ENCODE measurements at places on chromosomes 7 and 10.

DNA sequence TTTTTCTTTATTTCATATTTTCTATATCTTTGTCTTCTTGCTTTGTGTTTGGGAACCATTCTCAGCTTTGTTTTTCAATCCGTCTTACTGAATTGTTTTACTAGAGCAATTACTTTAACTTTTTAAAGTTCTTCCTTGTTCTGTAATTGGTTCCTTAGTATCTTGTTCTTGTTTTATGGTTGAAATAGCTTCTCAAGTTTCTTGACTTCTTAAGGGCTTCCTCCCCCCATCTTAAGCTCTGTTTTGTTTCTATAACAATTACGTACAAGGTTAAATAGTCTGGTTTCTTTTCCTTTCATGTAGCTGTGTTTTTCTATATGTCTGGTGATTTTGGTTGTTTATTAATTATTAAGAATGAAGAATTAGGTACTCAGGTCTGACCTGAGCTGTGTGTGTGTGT lies 158.0 kb downstream of the SDHAF3 start:
- no peak for DNase-seq

DNA sequence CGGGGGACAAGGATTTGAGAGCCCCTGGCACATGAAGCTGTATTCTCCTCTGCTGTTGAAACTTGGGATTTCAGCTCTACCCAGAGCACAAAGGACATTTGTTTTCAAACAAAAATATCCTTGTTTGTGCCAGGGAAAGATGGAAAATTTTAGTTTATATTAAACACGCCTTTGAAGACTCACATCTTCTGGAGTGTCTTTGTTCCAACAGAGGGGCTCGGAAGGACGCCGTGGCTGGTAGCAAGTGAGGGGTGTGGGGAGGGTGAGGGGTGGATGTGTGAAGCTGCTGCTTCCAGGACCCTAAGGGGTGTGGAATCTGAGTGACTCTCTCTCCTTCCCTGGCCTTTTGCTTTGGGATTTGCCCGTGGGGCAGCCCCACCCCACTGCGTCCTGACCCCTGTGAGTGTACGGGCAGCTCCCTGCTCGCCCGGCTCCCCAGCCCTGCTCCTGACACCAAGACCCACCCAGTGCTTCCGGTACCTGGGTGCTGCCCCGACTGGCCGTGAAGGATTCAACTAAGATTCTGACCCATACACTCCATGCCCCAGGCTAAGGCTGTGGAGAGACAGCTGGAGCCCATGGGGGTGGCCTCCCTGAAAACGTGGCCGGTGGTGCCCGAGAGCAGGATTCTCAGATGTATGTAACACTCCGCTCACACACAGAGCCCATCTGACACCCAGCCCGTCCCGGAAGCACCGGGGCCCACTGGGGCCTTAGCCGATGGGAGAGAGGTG lies 59.6 kb downstream of the ZRANB1 start:
- DNase-seq, result peak; percentile 53

DNA sequence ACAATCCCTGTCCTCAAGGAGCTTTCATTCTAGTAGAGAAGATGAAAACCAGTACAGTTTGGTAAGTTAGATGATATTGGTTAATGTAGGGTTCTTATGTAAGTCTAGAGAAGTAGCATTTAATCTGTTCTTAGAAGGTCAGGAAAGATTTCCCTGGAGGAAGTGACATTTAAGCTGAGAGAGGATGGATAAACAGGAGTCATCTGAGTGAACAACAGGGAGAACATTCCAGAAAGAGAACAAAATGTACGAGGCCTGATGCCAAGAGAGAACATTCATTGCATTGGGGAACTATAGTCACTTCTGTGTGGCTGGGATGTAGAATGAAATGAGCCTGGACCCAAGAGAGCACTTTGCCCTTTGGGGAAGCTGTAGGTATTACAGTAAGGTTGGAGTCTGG lies 88.0 kb downstream of the CFTR start:
- DNase-seq, result no peak

- no peak for DNase-seq
Measured at GRCh38 chr10:1272079-1272776, 216.0 kb downstream of the WDR37 start.

DNA sequence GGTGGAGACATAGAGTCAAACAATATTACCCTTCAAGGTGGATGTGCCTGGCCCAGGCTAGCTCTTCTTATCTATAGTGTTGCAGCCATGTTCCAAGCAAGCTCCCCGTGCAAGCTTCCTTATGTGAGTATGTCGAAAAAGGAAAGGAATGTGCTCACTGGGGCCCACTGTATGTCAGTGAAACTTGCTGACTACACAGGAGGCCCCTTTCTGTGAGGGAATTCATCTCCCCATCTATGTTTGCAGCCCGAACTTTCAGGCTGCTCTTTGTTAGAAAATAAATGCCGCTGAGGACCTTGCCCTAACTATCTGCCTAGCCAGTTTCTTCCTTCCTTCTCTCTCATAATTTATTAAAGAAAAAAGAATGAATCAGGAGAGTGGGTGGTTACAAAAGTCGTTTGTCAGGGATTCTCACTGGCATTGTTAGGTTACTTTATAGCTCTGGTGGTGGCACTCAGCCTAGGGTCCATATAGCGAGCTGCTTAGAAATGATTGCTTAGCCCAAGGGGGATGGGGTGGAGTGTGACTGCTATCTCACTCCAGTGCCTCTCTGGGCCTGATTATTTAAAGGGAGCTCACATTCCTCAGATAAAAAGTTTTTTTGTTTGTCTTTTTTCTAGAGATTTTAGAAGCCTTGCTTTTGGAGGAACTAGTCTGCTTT lies 302.1 kb downstream of the ABCA13 start:
- DNase-seq, result no peak

GRCh38 chr7:45973725-45974532 lies 52.9 kb upstream of the IGFBP3 start:
- peak; percentile 33 for DNase-seq

- no peak for DNase-seq
Measured at GRCh38 chr10:119283818-119284217, 76.4 kb downstream of the GRK5 start.

DNA sequence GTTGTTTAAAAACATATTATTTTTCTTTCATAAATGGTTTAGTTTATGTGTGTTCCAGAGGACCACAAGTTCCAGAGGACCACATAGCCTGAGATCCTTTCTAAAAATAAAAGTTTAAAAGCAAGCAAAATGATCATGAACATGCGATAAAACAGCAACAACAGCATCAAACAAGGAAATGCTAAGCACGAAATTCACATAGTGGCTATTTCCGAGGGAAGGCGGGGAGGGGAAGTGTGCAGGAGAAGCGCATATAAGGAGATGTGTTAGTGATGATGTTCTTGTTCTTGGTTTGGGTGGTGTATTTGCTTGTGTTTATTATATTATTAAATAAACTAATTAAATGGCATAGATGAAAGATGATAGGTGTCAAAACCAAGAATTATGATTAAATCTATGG lies 1.2 kb downstream of the TBATA start:
- DNase-seq, result no peak

GRCh38 chr10:133154996-133155778 lies 4.8 kb upstream of the KNDC1 start:
- DNase-seq, result no peak

- DNase-seq, result no peak
Measured at GRCh38 chr7:45342236-45342635, 184.6 kb downstream of the RAMP3 start.

- DNase-seq, result no peak
Measured at GRCh38 chr7:7114575-7115291, 67.6 kb upstream of the C1GALT1 start.

GRCh38 chr7:13442226-13442625 lies 547.2 kb downstream of the ETV1 start:
- DNase-seq, result no peak

DNA sequence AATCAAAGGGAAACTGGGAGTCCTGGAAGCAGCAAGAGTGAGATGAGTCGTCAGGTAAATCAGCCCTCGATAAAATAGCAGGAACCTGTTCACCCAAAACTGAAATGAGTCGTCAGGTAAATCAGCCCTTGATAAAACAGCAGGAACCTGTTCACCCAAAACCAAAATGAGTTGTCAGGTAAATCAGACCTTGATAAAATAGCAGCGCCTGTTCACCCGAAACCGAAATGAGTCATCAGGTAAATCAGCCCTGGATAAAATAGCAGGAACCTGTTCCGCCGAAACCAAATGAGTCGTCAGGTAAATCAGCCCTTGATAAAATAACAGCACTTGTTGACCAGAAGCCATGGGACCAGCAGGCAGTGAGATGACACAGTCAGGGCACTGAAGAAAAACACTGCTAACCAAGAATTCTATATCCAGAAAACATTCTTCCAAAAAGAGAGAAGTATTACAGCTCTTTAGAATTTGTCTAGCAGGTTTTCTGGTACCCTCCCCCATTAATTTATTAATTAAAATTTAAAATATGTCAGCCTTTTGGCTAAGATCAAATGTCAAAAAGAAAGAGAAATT lies 3.4 kb upstream of the CYP2E1 start:
- no peak for DNase-seq

DNA sequence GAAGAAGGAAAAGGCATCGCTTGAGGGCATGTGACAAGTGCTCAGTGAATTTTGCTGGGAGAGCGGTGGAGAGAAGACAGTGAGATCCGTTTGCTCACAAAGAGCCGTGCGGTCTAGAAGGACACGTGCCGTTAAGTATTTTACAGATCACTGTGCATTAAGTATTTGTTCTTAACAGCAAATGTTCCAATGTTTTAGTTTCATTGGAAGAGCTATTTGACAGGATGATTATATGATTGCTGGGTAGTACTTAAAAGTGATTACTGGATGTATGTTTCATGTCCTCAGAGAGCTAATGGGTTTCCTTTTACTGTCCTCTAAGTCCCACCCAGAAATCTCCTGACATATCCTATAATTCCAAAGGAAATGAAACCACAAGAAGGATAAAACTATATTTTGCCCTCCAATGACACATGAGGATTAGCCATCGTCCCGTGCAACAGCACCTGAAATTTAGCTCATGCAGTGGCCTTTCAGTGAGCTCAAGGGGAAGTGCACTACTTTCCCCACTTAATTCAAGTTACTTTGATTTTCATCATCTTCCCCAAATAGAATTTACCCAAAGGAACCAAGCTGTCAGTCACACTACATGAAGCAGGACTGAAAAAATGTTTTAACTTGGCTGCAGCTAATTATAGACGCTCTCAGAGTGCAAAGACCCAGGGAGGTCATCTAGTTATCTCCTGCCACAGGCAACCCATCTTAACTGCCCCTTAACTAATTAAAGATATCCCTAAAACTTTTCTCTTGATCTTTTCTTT lies 80.3 kb downstream of the KLF6 start:
- DNase-seq, result no peak

GRCh38 chr7:115227473-115228235 lies 305.8 kb downstream of the MDFIC start:
- DNase-seq, result no peak

- no peak for DNase-seq
Measured at GRCh38 chr7:114539575-114539974, 125.0 kb downstream of the FOXP2 start.

DNA sequence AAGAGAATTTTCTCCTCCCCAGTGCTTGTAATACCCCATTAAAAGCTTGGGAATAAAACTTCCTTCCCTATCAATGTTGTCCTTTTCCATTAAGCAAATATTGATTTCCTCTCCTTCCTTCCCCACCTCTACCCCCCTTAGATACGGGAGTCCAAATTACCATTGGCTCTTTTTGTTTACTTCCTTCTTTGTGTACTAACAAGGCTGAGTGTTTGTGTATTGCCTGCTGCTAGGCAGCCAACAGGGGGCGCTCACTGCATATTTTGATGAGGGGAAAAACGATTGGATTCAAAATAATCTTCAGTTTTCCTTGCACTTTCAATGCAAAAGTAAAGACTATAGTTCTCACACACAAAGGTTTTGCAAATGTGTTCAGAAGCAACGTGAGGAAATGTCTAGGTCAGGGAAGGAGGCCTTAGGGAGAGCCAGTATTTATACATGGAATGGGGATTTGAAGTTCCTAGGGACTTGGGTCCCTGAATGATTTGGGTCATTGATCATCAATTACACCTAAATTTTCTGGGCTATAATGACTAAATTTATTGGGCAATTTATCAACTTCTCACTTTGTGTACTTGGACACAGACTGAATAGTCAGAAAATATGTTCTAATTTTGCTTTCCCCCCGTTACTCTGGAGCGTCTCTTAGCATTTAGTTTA lies 23.6 kb upstream of the VPS41 start:
- peak; percentile 9 for DNase-seq

DNA sequence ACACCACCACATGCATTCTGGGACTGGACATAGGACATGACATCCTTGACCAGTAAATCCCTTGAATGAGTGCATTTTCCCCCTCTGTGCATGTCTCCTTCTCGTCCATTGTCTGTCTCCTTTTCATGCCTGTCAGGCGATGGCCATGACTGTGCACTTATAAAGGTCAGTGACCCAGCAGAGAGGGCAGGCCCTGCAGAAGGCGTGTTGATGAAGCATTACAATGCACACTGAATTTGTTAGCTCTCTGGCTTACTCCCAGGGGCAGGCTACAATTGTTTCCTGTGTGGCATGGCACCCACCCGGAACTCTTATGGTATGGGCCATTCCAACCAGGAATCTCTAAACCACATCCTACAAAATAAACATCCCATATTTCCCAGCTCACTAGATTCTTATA lies 71.1 kb downstream of the SAMD9 start:
- no peak for DNase-seq

- DNase-seq, result no peak
Measured at GRCh38 chr10:132335189-132336063, 3.4 kb downstream of the LRRC27 start.

- no peak for DNase-seq
Measured at GRCh38 chr10:124626759-124627380, 117.3 kb downstream of the FAM53B start.

DNA sequence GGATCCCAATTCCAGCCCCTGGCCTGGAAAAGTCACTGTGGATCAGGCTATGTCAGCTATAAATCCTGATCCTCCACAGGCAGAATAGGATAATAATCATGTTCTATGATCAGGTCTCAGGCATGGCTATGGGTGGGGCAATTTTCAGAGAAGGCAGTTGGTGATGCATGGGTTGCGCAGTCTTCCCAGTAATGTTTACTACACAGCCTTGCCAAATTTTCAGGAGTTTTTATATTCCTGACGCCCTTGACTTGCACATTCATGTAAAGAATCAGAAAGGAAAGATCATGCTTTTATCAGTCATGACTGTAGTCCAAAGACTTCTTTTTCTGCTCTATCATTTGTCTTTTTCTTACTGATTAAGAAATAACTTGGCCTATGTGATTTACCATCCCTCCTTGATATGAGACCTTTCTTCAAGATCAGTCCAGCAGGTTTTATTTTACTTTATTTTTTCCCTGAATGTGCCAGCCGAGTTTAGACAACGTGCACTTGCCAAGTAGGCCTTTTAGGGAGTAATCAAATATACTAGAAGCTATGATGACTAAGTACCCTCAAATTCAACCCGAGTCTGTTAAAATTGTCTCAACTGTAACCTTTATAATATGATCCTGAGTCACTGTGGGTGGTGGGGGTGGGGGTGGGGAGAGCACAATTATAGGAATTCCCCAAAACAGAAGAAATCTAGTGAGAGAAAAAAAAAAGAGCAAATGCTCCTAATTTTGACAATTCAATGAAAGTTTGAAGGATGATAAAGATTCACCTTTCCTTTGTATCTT lies 31.9 kb downstream of the ARL4A start:
- no peak for DNase-seq

- peak; percentile 13 for DNase-seq
Measured at GRCh38 chr10:116833986-116834985, 15.0 kb upstream of the ENO4 start.

Measured in C1 segment of cervical spinal cord (tissue), 14 donors.